Ammon's horn (tissue), 1 donor: ENCODE measurements at places on chromosomes 1 and 21.
A peak's percentile ranks its signal among the peaks of the same experiment; 100 is the strongest.

DNA sequence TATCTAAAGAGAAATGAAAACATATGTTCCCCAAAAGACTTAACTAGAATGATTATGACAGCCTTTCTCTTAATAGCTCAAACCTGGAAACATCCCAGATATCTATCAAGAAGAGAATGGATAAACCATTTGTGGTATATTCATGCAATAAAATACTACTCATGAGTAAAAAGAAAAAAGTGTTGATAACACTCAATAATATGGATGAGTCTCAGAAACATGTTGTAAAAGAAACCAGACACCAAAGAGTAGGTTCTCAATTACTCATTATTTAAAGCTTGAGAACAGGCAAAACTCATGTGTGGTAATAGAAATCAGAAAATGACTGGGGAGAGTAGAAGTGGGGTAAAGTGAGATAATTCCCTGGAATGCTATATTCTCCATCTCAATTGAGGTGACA is 154.1 kb downstream of the PHTF1 start:
- no peak for DNase-seq

DNA sequence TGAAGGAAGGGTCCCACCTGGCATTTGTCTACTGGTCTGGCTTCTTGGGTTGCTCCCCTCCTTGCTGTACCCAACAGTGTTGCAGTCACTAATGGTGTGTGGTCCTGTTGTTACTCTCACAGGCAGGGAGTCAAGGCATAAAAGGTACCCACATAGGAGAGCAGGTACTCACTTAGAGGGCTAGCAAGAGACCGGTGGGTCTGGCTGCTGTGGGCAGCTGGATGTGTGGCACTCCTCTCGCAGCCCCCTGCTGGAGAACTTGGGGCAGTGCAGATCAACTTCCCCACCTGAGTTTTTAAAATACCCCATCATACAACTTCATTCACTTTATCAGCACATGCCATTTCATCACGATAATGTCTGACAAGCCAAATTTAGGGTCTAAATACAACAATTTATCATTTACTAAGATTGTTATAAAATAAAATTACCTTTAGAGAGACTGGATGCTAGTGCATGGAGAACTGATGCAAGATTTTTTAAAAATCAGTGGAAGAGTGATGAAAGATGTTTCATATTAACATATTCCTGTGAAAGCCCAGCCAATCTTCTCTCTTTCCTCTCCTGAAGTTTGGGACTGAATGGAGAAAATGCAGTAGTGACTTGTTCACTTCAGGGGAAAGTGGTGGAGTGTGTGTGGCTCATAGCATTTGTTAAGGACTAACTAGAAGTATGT is 42.8 kb downstream of the ACP6 start:
- DNase-seq = peak; percentile 43

DNA sequence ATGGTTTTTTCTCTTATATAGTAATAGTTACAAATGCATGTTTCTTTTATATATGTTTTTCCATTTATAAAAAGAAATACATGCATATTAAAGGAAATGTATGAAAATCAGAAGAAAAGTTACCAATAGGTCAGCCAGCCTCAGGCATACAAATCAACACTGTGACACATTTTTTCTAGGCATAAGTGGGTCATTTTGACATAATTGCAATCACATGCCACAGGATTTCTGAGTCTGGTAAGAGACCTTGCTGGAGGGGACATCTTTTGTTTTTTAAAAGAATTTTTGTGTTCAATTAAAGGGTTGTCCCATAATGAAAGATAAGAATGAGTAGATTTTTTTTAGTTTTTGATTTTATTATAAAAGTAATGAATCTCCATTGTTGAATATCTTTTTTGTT is 473.1 kb downstream of the PCP4 start:
- DNase-seq = no peak

GRCh38 chr21:45575993-45576837 is 34.0 kb upstream of the SLC19A1 start:
- no peak for DNase-seq

- DNase-seq = peak; percentile 51
These were observed 5.3 kb downstream of the EDN2 start for GRCh38 chr1:41479000-41479807.

DNA sequence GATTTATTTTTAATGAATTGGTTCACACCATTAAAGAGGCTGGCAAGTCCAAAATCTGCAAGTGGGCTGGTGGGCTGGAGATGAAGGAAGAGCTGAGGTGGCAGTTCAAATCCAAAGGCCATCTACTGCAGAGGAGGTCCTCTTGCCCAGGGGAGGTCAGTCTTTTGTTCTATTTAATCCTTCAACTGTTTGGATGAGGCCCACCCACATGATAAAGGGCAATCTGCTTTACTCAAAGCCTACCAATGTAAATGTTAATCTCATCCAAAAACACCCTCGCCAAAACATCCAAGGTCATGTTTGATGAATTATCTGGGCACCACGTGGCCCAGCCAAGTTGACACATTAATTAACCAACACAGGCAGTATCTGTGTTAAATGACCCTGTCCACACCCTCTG is 99.0 kb downstream of the RRAGC start:
- no peak for DNase-seq

GRCh38 chr1:75908717-75909152 is 23.5 kb downstream of the ASB17 start:
- DNase-seq = peak; percentile 43

- peak; percentile 93 for DNase-seq
These were observed 43.5 kb upstream of the RAB4A start for GRCh38 chr1:229227298-229227919.

DNA sequence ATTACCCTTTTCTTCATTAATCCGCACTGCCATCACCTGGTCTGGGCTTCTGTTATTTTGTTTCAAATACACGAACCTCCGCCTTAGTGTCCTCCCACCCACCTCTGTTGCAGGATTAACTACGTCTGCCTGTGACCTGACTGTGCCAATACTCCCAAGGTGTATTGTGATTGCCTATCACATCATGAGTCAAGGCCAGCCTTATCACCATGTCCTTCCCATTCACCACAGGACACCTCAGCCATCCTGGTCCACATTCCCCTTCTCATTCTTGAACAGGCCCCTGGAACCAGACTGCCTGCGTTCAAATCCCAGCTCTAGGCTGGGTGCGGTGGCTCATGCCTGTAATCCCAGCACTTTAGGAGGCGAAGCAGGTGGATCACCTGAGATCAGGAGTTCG is 14.4 kb downstream of the F11R start:
- DNase-seq = no peak

GRCh38 chr1:156543066-156543465 is 29.3 kb downstream of the IQGAP3 start:
- no peak for DNase-seq

GRCh38 chr1:1306070-1306660 is 1.6 kb downstream of the ACAP3 start:
- DNase-seq = no peak

GRCh38 chr1:208300084-208300770 is 56.0 kb upstream of the PLXNA2 start:
- DNase-seq = no peak

DNA sequence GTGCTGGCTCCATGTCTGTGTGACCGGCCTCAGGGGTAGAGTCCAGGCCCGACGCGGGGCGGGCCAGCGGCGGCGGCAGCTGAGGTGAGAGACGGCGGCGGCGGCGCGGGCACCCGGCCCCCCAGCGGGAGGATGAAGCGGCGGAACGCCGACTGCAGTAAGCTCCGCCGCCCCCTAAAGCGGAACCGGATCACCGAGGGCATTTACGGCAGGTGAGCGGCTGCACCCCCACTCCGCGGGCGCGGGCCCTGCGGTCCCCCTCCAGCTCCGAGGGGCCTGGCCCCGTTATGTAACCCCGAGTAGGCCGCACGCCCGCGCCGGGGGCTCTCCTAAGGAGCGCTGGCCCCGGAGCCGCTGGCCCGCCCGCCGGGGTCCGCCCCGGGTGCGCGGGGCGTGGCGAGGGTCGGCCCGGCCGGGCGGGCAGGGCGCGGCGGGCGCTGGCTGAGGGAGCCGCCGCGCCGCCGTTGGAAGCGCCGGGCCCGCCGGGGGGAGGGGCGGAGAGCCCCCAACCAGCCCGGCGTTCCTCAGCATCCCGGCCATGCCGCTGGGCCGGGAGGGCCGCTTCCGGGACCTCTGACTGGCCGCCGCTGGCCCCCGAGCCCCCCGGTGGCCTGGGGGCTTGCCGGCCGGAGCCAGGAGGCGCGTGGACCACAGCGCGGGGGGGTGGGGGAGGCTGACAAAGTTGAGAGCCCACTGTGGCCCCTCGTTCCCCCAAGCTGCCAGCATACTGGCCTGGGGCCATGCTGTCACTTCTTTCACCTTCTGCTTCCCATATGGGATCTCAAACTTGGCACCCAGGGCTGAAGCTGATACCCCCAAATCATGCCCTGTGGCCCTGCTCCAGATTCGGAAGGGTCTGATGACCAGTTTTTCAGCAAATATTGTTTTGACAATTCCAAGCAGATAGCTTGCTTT is 527 bp downstream of the MACO1 start:
- DNase-seq = peak; percentile 9

DNA sequence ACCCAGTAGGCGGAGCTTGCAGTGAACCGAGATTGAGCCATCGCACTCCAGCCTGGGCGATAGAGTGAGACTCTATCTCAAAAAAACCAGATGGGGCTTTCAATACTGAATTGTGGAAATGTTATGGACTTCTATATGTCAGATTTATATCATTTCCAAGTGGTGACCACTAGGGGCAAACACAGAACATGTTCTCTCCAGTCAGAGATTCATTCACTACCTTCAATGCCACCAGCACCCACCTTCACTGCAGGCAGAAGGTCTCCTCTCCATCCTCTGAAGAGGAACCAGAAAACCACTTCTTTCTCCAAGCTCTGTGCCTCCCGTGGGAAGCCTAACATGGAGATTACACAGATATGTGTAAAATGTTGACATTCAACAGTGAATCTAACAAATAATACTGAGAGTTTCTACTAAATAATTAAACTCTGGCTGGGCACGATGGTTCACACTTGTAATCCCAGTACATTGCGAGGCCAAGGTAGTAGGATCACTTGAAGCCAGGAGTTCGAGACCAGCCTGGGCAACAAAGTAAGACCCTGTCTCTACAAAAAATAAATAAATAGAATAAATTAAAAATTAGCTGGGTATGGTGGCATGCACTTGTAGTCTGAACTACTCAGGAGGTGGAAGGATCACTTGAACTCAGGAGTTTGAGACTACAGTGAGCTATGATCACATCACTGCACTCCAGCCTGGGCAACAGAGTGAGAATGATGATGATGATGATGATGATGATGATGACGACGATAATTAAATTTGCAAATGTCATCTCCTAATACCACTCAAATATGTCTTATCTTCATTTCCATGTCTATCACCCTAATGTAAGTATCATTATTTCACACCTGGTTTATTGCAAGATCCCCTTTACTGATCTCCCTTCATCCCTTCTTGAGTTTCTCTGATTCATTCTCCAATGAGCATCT is 151.1 kb downstream of the ZNF281 start:
- DNase-seq = no peak

DNA sequence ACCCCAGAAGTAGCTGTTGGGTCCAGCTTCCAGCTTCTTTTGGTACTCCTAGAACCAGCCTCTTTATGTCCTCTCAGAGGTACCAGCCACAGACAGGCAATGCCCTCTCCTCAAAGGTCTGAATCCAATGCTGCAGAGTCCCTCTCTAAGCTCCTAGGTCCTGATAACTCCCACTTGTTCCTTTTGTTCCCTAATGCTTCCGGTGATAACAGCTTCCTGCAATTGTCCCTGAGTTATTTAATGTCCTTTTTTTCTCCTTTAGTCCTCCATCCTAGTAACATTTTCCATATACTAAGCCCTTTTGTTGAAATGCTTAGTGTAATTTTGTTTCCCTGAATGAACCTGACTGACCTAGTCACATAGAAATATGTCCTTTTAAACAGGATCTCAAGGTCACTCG is 201.7 kb upstream of the BEND5 start:
- DNase-seq = no peak

GRCh38 chr1:27974417-27974781 is 14.6 kb downstream of the XKR8 start:
- no peak for DNase-seq

DNA sequence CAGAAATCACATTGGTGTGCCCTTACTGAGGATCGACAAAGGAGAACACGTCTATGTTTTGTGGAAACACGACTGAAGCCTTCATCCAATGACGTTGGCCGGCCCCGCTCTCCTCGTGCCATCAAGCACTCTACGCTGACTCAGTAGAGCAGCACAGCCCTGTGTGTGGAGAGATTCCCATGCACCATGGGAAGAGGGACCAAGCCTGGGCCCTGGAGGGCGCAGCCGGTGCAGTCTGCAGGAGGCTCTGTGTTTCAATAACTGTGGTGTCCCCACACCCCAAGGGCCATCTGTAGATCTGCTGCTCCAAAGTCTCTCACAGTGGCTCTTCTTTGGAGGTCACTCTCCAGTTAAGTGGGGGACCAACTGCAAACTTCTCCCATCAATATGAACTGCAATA is 97.4 kb downstream of the KCNJ15 start:
- DNase-seq = no peak

- DNase-seq = no peak
These were observed 411.3 kb downstream of the NPHP4 start for GRCh38 chr1:5580926-5581325.
